ENCODE measurements at places on chromosomes 1 and 21.

DNA sequence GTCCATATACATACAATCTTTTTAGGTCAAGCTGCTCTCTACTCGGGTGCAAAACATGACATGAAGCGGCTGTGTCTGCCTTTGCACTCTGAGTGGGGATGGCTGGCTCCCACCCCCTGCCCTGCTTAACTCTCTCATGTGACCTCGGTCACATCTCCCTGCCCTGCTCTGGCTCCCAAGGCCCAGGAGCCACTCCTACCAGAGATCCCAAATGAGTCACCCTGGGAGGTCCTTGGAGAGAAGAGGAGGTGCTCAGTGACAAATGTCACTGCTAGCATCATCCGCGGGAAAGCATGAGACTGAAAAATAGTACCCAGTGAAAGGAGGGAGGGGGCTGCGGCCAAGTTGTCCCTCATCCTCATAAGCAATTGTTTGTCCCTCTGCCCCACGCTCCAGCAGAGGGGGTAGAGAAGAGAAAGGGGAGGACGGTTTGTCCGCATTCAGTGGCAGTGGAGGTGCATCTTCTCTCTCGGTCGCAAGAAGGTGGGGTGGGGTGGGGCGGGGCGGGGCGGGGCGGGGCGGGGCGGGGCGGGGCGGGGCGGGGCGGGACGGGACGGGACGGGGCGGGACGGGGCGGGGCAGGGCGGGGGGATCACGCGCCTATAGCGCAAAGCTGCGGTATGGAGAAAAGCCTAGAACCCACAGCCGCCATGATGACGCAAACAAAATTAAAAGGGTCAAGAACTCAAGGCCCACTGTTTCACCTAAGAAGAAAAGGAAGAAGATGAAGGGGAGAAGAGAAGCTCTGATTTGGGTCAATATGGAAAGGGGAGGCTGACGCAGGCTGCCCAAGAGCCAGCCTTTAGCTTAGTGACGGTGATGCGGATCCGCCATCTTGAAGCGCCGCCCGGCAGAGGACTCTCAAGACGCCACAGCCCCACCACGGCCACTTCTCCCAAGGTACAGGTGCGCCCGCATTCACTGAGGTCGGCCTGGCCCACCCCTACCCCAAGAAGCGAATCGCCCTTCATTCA is 66.2 kb downstream of the CD46 start:
- no peak for DNase-seq

DNA sequence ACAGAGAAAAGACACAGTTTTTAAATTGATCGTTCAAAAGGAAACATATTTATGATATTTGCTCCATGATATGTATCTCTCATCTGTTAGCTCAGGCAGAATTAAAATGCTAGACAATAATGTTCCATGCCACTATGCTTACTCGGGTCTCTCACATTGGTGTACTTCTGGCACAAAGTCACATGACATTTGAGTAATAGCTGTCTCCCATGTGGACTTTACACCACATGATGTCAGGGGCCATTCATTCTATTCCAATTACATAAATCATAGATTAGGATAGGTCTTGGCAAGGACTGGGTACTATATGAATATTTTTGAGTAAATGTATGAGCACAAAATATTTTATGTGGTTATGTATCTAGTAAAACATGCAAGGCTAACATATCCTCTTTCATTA is 648.4 kb downstream of the PLA2G4A start:
- DNase-seq: no peak

DNA sequence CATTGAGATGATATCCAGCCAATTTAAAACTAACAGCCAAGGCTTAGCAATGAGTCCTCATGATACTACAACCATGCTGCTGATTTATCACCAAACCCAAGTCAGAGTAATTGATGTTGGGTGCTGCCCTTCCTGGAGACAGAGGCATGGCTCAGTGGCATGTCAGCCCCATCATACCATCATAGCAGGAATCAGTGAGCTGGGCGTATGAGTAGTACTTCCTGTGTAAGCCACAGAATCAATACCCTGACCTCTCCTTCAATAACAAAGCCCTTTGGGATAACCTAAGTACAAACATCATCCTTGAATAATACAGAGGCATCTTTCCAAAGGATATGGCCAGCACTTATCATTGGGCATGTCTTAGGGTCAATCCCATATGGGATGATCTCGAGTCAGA is 3.0 kb upstream of the LCE1E start:
- no peak for DNase-seq

GRCh38 chr1:109048335-109048734 is 6.4 kb upstream of the WDR47 start:
- DNase-seq: no peak

- no peak for DNase-seq
These were observed 33.5 kb downstream of the GPR137B start for GRCh38 chr1:236175642-236176336.

GRCh38 chr1:85366391-85367170 is 90.1 kb upstream of the BCL10 start:
- DNase-seq: no peak

GRCh38 chr1:165352442-165353293 is 3.8 kb downstream of the LMX1A start:
- no peak for DNase-seq

GRCh38 chr21:38985568-38986378 is 180.0 kb downstream of the ETS2 start:
- DNase-seq: no peak

DNA sequence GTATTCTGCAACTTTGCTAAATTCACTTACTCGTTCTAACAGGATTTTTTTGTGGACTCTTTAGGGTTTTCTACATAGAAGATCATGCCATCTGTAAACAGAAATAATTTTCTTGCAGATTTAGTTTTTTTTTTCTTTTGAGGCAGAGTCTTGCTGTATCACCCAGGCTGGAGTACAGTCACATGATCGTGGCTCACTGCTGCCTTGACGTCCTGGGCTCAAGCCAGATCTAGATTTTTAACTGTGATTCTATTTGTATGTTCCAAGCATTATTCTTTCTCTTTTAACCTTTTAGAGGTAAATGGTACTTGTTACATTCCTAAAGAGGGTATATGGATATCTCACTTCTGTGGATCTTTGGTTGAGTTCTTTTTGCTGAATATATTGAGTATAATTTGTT is 18.6 kb downstream of the FABP3 start:
- no peak for DNase-seq

DNA sequence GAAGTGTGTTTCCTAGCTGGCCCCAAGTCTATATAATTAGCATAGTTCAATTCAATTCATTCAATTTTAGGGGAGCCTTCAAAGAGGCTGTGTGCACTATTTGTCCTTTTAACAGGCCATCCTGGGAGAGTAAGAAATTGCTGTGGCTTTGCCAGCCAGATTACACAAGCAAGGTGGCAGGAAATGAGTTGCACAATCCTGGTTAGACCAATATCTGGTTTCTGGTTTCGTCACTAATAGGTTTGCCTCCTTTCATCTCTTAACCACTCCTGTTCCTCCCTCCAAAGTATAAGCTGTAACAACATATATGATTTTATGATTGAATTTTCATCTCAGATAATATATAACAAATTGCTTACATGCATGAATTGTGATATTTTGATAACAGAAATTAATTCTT is 84.1 kb upstream of the NEGR1 start:
- DNase-seq: no peak

DNA sequence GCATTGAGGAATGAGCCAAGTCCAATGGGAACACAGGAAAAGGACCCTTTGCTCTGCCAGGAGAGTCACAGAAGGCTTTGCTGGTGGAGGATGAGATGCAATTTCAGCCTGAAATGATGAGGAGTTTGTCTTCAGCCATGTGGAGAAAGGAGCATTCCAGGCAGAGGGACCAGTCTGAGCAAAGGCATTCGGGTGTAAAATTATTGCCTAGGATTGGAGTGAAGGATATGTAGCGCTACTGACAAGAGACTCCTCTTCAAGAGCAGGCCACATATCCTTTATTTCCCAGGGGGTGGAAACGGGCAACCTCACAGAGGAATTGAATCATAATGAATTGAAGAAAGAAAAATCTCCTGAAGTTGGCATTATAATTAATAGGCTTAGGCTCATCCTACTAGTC is 1.1 kb upstream of the CSF1 start:
- no peak for DNase-seq

- no peak for DNase-seq
These were observed 96.6 kb downstream of the DPYD start for GRCh38 chr1:97824200-97824599.

GRCh38 chr21:45698493-45699184 is 55.1 kb downstream of the PCBP3 start:
- no peak for DNase-seq

GRCh38 chr1:183180218-183180617 is 5.8 kb upstream of the LAMC2 start:
- peak; percentile 69 for DNase-seq

DNA sequence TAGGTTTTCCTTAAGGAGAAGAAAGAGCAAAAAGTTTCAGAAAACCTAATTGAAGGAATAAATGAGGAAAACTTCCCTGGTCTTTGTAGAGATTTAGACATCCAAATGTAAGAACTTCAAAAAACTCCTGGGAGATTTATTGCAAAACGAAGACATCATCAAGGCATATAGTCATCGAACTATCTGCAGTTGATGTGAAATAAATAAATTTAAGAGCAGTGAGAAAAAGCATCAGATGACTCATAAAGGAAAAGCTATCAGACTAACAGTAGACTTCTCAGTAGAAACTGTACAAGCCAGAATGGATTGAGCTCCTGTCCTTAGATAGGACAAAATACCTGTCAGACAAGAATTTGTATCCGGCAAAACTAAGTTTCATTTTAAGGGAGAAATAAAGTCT is 569.4 kb upstream of the ADAMTS5 start:
- no peak for DNase-seq

All from renal pelvis (tissue), 12 donors.